ENCODE measurements at places on chromosomes 16 and 17.

DNA sequence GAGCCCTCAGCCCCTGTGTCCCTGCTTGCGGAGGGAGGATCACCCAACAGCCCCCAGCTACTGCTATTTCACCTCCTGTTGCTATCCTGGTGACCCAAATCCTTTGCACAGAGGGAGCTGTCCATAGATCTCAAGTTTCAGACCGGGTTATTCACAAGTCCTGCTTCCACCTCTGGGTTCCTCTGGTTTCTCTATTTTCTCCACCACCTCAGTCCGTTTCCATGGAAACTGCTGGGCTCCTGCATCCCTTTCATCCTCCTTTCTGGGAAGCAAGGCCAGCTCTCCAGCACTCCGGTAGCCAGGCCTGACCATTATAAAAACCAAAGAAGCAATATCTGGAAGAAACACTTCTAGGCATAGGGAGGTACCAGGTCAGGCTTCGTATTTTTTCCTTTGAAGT lies 4.8 kb upstream of the CALB2 start:
- DNase-seq, result no peak

DNA sequence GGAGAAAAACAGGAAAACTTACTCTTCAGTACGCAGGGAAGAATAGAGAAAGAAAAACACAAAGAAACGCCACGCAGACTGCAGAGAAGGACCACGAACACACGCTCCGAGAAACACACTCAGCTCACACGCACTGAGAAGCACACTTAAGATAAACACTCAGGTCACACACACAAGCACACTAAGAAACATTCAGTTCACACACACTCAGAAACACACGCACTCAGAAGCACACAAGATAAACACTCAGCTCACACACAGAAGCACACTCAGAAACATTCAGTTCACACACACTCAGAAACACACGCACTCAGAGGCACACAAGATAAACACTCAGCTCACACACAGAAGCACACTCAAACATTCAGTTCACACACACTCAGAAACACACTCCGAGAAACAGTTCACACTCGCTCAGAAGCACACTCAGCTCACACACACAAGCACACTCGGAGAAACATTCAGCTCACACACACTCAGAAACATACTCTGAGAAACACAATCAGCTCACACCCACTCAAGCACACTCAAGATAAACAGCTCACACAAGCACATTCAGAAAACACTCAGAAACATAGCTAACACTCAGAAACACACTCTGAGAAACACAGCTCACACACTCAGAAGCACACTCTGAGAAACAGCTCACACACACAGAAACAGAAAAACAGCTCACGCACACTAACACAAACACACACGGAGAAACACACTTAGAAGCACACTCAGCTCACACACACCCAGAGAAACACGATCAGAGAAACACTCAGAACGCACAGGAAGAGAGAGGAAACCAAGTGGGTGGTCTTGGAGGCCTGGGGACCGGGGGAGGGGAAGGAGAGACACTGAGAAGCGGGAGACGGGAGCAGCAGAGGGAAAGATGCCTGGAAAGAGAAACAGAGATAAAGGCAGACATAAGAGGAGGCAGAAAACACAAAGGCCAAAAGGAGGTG lies 908 bp downstream of the TMEM98 start:
- DNase-seq, result no peak

DNA sequence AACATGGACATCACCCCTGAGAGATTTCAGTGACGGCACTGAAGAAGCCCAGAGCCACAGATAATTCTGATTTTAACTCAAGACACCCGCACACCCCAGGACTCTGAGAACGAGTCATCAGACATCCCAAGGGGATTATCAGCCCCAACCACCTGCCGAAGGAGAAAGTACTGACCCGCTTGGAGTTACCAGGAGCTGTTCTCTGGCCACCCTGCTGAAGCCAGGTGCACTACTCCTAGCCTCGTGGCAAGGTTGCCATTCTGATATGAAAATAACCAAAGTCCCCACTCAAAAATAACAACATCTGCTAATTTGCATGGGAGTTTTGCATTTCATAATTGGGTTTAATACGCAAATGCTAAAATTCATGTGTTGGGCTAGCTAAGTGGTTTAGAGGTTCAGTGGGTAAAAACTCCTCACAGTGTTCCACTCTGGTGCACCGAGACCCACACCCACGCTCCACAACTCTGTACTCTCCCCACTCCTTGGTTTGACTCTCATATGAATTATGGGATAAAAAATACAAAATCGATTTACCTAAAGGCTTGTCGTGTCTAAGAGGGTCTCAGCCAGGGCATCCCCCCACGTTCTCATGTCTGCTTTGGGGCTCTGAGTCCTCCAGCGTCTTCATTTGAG lies 143.0 kb upstream of the NOL11 start:
- no peak for DNase-seq

DNA sequence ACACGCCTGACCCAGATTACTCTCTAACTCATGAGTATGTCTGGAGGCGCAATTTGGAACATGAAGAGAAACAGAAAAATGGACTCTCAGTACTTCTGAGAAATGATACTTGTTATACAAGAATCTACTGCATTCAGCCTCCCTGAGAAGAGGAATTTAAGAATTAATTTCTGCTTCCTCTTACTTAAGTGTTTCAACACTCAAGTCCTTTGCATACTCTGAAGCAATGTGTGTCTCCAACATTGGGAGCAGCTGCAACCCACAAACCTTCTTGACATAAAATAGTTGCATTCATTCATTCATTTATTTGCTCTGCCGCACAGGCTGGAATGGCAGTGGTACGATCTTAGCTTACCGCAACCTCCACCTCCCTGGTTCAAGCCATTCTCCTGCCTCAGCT lies 199.8 kb downstream of the NPIPA7 start:
- no peak for DNase-seq

- no peak for DNase-seq
Observed at GRCh38 chr16:85978976-85979375, 80.0 kb downstream of the IRF8 start.
